ENCODE measurements at places on chromosomes 3 and 15. TPM values are rescaled to one million over a fixed set of nuclear protein-coding genes. Genes with fewer than 3 reads are reported as not detected.

DNA sequence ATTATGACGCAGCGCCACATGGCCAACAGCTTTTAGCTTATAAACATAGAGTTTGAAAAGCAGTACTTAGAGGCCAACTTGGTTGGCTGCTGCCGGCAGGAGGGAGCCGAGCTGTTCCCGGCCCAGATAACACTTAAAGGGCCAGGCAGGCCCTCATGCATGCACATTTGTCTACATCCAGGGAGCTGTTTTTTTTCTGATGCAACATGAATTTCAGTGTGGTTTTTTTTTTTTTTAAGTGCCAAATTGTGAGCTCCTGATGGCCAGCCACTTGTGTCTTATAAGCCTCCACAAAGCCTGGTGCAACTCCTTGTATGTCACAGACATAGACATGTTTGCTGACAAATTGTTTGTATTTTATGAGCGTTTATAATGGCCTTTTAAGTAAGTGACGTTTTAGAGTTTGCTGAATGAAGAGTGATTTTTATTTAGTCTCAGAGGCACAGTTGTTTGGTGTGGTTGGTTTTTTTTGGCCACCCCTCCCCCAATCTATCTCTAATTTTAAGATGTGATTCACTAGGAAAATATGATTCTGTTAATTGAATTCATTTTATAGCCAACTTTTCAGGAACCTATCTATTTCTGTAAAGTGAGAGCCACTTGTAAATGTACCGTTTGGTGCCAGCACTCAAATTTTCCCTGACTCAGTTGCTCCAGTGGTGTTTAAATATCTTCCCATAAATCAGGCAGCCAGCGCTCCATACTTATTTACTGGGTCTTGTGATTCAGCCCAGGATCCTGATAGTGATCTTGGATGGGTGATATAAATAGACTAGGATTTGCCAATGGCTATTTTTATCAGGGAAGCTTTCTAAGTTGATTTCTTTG is 134.3 kb downstream of the VGLL4 start:
- DNase-seq = peak; percentile 78

DNA sequence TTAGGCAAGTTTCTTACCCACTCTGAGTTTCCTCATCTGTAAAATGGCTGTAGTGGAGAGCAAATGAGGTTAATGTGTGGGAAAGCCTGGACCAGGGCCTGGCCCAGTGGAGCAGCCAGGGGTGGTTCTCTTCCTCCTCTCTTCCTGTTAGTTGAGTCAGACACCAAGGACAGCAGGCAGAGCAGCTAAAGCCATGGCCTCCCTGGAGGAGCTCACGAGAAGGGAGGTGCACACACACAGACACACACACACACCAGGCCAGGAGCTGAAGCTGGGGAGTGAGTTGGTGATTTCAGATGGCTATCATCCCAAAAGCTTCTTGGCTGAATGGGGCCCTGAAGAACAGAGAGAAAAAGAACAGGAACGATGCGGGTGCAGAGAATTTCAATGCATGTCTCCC is 33.2 kb upstream of the TSPAN3 start:
- DNase-seq = no peak

SERINC4 gene
- total RNA-seq = not detected

GRCh38 chr3:24526640-24527212 is 32.1 kb upstream of the THRB start:
- DNase-seq = no peak

GRCh38 chr15:62453375-62453774 is 288.3 kb upstream of the C2CD4B start:
- peak; percentile 98 for DNase-seq

A4GNT gene
- total RNA-seq = not detected

- DNase-seq = peak; percentile 39
These were observed 113.5 kb downstream of the TNIK start for GRCh38 chr3:171346582-171347300.

DNA sequence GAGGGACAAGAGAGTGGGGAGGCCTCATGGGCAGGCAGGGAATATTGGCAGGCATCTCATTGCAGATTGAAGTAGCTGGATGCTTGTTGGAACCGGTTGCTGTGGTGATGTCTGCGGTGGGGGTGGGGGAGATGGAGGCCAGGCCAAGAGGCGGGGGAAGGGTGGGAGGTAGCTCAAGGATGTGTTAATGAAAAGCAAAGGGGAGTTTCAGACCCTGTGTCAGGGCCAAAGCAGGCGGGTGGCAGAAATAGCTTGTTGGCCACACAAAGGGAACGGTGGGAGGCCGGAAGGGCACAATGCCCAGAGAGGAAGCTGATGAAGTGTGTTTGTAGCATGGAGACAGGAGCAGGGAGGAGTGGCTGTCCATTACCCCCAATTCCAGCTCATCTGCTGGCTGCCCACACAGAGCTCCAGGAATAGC is 28.0 kb downstream of the CCDC33 start:
- no peak for DNase-seq

GRCh38 chr15:84752700-84753099 is 4.3 kb downstream of the ZNF592 start:
- peak; percentile 80 for DNase-seq

DNA sequence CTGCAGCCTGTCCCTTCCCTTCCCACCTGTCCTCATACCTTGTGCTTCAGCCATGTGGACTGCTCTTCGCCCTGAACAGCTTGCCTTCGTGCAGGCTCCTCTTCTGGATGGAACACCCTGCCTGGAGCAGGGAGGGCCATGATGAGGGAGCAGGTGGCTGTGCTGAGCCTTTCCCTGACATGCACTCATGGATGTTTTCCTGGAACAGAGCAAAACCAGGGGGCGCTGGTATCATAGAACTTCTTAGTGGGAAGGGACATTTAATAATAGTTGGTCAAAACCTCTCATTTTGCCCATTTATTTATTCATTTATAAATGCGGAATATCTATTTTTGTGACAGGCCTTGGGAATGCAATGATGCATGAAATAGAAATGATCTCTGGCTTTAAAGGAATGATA is 149.3 kb downstream of the CACNA1D start:
- DNase-seq = no peak

UBAP1L gene
- total RNA-seq = 0.38 TPM

- DNase-seq = peak; percentile 34
These were observed 14.5 kb upstream of the CAPN3 start for GRCh38 chr15:42344763-42345162.

GRCh38 chr3:131907796-131908195 is 127.0 kb downstream of the CPNE4 start:
- DNase-seq = no peak

CDHR4 gene
- total RNA-seq = not detected

DNA sequence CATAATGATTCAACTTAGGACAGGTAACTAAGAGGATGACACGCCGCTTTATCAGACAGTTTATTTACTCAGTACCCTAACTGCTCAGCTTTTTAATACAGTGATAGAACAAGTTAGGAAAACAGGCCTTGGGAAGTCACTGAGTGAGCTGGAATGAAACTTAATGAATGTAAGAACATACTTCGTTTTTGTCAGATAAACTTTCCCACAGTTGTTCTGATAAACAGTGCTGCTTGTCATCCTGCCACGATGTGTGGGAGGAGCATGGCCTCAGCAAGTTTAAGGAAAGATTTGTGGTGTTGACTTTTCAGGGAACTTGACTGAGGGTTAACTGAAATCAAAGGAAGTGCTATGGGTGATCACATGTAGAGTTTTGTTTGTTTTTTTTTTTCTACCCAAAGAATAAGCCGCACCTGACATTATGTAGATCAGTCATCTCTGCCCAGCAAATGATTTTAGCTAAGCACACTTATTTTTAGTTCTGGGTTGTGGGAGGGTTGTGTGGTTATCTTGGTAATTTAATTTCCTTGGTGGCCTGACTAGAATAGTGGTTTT is 5.6 kb upstream of the P2RY14 start:
- no peak for DNase-seq

DNA sequence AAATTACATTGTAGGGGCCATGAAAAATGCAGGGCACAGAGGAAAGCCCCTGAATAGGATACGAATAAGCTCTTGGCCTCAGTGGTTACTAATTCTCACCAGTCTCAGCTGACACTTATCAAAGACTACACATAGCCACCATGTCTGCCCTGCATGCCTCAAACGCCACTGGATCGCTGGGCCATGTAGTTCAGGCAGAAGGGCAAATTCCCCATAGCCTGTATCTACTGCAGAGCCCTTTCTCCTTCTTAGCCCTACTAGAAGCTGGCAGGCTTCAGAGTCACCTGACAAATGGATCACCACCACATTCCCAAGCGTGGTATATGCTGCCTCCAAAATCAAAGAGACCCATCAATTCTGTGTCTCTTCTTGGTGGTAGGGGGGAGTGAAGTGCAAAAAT is 177.4 kb downstream of the MINAR1 start:
- DNase-seq = no peak

DNA sequence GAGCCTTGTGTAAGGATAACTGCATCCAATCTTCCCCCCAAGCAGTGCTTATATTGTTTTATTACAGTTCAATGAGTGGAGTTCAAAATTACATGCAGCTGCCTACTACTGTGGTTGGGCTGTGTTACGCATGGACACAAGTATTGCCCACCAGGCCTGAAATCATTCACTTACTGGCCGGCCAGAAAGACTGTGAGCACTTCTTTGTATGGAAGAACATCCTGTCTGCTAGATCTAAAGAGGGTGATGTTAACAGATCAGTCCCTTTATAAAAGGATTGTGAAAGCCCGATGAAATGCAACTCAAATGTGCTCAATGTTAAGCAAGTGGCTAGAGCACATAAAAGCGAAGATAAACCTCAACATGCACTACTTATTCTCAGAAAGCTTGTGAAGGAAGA is 132.5 kb downstream of the FOXP1 start:
- no peak for DNase-seq

- DNase-seq = no peak
These were observed 286.0 kb downstream of the ADAMTS17 start for GRCh38 chr15:100055821-100056220.

DNA sequence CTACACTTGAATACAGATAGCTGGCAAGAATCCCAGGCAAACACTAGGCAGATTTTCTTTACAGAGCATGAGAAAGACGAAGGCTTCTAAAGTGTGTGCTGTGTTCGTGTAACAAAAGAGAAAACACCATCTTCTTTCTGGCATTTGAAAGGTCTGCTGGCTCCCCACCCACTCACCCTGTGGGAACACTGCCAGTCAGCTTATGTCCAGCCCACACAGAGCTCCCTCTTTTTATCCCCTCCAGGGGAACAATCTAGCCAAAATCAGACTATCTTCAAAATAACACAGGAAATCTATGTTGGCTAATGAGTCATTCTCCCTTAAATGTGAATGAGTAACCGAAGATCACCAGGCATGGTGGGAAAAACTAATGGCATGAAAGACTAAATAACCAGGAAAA is 45.6 kb upstream of the PAQR5 start:
- peak; percentile 91 for DNase-seq

GRCh38 chr3:10852066-10852808 is 36.2 kb downstream of the SLC6A11 start:
- DNase-seq = no peak

- DNase-seq = no peak
These were observed 19.9 kb downstream of the ZNF710 start for GRCh38 chr15:90020936-90021507.

DNA sequence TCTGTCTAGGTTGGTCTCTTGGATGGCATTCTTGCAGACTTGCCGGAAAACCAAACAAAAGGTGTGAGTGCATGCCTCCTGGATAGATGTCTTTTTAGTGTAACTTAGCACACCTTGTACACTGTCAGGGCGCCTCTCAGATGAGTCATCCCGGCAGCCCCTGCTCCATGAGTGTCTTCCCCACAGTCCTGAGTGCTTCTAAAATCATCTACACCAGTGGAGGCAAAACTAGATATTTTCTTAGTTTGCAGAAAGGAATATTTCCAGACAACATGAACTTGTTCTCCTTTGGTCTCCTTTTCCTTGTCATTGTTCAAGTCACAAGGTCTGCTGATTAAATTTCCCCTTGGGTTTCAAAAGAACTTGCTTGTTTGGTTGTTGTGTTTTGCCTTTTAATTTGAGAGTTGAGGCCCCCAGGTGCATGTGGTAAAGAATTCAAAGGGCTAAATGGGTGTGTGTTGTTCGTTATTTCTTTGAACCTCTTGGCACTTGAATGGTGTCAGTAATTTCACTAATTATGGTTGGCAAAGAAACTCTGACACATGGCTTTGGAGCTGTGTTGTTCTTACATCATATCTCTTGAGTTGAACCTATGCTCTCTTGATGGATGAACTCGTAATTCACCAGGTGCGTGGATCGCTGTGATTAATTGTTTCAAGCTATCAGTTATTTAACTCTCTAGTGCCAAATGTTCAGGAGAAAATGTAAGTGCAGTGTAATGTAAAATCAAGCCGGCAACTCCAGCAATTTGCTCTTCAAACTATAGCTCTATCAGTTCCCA is 98.2 kb downstream of the IGF1R start:
- no peak for DNase-seq

Data from LHCN-M2 (cell line).